Activated T-cell treated with anti-CD3 and anti-CD28 coated beads for 24 hours (primary cell): ENCODE measurements at places on chromosomes 6 and 20.
A peak's percentile ranks its signal among the peaks of the same experiment; 100 is the strongest.

DNA sequence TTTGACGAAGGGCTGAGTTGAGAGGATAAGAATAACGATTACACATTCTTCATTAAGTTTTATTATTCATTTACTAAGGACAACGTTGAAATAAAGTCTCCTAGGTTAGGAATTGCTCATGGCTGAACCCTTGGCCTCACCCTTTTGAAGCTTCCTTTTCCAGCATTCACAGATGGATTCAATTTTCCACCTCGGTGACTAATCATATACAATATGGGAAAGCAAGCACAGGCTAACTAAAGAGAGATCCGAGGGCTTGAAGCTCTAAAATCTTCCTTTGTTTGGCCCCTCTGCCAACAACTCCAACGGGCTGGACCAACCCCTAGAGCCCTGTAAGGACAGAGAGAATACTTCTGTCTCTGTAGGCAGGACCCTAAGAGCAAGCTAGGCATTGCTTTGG, 159.5 kb downstream of the SOD2 start:
- DNase-seq, result no peak

DNA sequence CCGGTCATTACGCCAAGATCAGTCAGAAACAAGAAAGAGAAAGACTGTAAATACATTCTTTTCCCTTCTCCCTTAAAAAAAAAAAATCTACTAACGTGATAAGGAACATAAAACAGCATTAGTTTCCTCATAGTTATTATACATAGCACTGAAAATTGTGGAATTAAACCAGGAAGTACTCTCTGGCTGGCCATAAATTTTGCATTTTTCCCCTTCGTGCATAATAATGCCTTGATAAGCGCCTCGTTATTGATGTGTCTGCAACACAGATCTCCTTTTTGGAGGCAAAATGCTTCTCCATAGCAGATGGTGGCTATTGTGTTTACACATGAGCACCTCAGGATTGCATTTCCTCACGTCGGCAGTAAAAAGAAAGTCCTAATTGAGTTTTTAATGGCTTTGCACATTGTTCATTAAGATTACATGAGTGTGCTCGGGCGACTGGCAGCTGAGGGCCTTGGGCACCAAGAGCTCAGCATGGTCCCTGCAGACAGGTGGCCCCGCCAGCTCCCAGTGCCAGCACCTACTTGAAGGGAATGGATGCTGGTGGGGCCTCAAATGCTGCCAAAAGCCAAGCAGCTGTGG, 394.5 kb downstream of the PTPRT start:
- no peak for DNase-seq

- DNase-seq, result no peak
Observed at GRCh38 chr6:142055219-142055618, 77.5 kb upstream of the GJE1 start.

DNA sequence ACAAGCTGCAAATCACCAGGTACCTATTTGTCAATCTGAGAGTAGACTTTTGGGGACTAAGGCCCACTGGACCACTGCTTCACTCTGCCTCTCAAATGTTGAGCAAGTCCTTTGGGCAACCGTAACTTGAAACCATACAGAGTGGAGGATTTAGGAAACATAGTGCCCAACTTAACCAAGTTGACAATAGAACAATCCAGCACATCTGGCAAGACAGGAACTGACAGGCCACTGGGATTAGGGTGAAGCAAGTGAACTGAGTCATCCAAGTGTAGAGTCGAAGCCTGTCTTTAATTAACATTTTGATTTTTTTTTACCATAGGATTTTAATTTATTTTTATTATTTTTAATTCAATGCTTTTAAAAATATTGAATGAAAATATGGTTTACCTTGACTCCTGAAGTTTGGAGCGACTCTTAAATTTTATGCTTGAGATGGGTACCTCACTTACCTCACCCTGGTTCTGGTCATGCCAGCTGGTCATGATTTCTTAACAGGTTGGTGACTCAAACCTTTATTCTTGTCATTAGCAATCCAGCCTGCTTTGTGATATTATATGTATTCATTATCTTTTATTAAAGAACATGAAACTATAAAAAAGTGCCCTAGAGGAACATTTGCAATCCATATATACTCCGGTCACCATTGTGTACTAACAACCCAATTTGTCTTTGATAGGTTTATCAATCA, 312.1 kb upstream of the DEFB112 start:
- no peak for DNase-seq

DNA sequence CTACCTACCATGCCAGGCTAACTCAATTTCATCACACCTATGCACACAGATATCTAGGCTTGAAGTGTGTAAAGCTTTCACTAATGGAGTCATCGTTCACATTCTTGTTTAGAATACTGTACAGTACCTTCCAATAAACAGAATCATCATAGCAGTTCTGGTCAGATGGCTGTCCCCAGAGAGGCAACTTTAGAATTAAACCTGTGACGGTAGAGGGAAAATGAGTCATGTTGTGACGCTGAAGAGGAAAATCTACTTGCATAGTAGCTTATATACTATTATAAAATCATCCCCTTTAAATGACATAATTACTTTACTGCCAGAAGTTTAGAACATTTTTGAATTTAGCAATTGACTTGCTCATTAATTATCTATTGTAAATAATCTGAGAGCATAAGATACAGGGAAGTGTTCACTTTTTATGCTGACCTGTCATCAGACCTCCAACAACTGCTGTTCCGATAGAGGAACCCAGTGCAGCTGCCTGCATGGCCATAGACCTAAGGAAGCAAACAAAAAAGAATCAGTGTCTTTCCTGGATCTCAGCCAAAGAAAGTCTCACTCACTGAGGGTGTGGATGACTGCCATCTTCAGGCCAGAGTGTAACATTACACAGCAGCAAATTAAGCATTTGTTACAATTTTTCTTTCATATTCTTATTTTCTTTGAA, 29.8 kb downstream of the RHAG start:
- DNase-seq, result peak; percentile 2

- DNase-seq, result no peak
Observed at GRCh38 chr6:4270001-4270400, 134.6 kb upstream of the ECI2 start.

DNA sequence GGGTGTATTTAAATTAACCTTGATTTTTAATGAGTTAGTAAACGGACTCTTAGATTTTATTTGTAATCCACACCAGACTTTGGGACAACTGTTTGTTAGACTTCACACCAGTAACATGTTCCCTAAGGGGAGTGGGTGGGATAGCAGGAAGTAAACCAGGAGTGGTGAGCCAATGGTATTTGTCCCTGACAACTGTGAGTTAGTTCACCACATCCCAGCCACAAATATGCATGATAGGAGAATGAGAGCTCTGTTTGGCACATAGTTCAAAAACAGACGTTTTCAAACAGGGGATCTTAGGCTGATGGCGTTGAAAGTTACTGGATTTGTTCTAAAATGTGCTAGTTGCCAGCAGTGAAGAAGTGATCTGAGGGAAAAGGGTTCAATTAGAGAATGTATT, 18.7 kb upstream of the COL10A1 start:
- DNase-seq, result no peak
